ENCODE measurements at places on chromosomes 13 and 19. TPM values are rescaled to one million over a fixed set of nuclear protein-coding genes. Genes with fewer than 3 reads are reported as not detected.

- DNase-seq, result no peak
Measured at GRCh38 chr13:95002126-95002525, 289.8 kb upstream of the SOX21 start.

The ACP7 gene
- not detected for total RNA-seq

- DNase-seq, result no peak
Measured at GRCh38 chr13:29105779-29106178, 285.6 kb downstream of the MTUS2 start.

DNA sequence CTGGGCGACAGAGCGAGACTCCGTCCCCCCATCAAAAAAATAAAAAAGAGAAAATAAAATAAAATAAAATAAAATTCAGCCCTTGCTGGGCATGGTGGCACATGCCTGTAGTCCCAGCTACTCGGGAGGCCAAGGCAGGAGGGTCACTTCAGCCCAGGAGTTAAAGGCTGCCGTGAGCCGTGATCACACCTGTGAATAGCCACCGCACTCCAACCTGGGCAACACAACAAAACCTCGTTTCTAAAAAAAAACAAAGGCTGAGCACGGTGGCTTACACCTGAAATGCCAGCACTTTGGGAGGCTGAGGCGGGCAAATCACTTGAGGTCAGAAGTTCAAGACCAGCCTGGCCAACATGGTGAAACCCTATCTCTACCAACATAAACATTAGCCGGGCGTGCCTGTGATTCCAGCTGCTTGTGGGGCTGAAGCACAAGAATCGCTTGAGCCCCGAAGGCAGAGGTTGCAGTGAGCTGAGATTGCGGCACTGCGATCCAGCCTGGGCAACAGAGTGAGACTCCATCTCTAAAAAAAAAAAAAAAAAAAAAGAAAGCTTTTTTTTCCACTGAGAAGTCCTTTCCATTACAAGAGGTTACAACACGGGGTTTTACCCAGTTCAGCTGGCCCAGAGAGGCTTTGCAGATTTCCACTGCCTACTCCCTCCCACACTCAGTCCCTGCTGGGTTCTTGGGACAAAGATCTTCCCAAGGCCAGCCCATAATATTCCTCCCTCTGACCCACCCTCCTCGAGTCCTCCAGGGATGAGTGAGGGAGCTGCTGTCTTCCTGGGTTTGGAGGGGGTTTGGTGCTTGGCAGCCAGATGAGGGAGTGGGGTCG lies 6.4 kb downstream of the ANGPTL4 start:
- no peak for DNase-seq

GRCh38 chr19:4423416-4424126 lies 21.1 kb downstream of the CHAF1A start:
- no peak for DNase-seq

- no peak for DNase-seq
Measured at GRCh38 chr19:35462476-35462953, 14.5 kb downstream of the FFAR2 start.

The ELSPBP1 gene
- not detected for total RNA-seq

The GARIN5B gene
- total RNA-seq, result not detected

- DNase-seq, result no peak
Measured at GRCh38 chr19:46355234-46356148, 8.6 kb downstream of the PPP5C start.

The KASH5 gene
- total RNA-seq, result not detected

The ZNF547 gene
- 1.9 TPM for total RNA-seq

- no peak for DNase-seq
Measured at GRCh38 chr13:45162821-45163220, 38.0 kb downstream of the KCTD4 start.

DNA sequence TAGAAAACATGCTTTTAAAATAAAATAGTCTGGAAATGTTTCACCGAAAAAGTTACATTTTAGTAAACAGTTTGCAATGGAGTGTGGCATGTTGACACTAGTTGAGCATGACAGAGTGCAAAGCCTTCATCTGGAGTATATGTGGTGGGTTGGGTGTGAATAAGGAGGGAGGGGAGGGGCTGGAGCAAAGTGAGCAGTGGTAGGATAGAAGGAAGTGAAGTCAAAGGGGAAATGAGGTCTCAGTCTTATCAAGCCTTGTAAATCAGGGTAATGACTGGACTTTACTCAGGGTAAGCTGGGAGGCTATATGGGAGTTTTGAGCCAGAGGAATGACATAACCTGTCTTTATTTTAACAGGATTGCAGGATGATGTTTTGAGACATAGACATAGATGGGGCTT lies 222.8 kb downstream of the PCDH20 start:
- DNase-seq, result no peak

GRCh38 chr19:38216785-38217641 lies 7.0 kb downstream of the DPF1 start:
- DNase-seq, result no peak

The FXYD1 gene
- 470 TPM for total RNA-seq

- DNase-seq, result no peak
Measured at GRCh38 chr19:27901078-27901477, 1311.9 kb downstream of the UQCRFS1 start.

DNA sequence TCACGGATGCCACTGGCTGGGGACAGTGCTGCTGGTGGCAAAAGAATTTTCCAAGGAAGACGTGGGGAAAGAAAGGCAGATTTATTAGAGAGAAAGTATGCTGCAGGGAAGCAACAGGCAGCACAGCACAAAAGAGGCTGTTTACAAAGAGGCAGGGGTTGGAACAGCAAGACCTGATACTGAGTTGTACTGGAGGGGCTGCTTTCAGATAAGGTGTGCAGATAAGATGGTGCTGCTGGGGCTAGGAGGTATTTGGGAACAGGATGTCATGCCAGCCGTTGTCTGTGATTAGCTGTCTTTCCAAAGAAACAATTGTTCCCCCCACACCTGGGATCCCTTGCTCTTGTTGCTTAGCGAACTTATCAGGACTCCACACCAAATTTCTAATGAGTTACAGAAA lies 2023.3 kb upstream of the PCDH20 start:
- no peak for DNase-seq

- peak; percentile 59 for DNase-seq
Measured at GRCh38 chr13:113947311-113948033, 26.4 kb downstream of the C13orf46 start.

GRCh38 chr13:79480954-79481684 lies at the start of gene NDFIP2:
Gene NDFIP2, plus strand, starts transcription at chr13:79481155. Its CDS starts 49 bp downstream, at chr13:79481204.
- peak; percentile 92 for DNase-seq

- no peak for DNase-seq
Measured at GRCh38 chr19:29479941-29480340, 45.9 kb upstream of the VSTM2B start.

GRCh38 chr13:50080911-50081678 lies 65.9 kb downstream of the KCNRG start:
- DNase-seq, result peak; percentile 56

DNA sequence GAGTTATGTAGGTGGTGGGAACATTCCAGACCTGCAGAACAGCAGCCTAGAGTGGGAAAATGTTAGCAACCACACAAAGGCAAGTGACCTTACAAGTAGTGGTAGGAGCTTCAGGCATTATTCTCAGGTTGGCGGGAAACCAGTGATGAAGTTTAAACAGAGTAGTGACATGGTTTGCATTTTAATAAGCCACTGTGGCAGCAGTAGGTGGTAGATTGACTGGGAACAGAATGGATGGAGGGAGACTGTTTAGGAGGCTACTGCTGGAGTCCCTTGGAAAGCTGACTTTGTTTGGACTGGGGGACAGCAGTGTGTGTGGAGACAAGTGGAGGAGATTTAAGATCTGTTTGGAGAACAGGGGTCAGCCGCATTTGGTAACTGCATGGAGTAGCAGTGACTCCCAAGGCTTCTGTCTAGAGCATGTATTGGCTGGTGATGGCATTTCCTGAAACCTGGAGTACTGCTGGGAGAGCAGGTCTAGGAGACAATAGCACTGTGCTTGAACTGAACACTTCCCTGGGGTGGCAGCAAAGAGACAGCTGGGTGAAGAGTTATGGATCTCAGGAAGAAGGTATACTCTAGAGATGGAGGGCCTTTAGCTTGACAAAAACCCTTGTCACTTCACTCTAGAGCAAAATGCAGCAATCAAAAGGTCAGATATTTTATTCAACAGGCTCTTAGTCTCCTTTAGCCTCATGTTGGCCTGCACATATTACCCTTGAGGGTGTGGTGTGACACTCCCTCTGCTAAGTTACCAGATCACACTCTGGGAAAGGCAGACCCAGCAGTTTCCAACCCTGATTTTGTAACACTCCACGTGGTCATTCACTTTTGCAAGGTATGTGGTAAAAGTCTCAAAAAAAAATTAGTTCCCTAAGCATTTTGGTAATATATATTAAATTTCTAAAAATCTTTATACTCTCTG lies 70.3 kb downstream of the DHRS12 start:
- DNase-seq, result no peak

GRCh38 chr13:76929851-76930374 lies 18.4 kb upstream of the ACOD1 start:
- no peak for DNase-seq

The USHBP1 gene
- total RNA-seq, result 9.8 TPM

GRCh38 chr13:59706101-59706976 lies 457.4 kb downstream of the DIAPH3 start:
- DNase-seq, result no peak

The SHANK1 gene
- 0.35 TPM for total RNA-seq

All from heart left ventricle (tissue), 16 donors.